ENCODE measurements at places on chromosomes 2 and 18.

DNA sequence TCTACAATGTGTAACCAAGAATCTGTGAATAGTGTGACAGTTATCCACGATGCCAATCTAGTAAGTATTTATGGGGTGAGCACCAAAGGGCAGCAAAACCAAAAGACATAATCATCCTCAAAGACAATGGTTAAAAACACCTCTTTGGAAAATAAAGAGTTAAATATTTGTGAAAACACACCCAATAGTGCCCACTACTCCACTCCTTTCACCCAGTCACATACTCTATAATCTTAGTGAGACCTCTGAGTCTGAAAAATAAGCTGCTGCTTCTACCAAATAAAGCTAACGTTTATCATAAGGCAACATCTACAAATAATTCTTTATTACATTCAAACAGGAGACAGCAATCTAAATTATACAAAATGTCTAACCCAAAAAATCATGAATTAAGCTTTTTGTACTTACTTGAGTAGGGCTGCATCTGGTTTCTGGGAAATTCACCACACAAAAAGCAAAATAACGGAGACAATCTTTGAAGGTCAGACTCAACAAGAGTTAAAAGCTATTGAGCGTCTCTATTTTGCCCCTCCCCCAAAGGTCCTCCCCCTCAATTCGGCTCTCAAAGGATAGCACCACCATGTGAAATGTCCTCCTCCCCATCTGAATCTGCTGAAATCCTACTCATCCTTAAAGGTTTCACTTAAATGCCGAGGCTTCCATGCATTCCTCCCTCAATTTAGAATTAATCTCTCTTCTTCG is 2.0 kb downstream of the RAPH1 start:
- DNase-seq: peak; percentile 59

- no peak for DNase-seq
These were observed 563.4 kb downstream of the XIRP2 start for GRCh38 chr2:167451496-167452289.

- peak; percentile 87 for DNase-seq
These were observed 16.6 kb upstream of the PCBP1 start for GRCh38 chr2:70070542-70071268.

- peak; percentile 73 for DNase-seq
These were observed 140.7 kb downstream of the ZNF516 start for GRCh38 chr18:76354348-76354747.

DNA sequence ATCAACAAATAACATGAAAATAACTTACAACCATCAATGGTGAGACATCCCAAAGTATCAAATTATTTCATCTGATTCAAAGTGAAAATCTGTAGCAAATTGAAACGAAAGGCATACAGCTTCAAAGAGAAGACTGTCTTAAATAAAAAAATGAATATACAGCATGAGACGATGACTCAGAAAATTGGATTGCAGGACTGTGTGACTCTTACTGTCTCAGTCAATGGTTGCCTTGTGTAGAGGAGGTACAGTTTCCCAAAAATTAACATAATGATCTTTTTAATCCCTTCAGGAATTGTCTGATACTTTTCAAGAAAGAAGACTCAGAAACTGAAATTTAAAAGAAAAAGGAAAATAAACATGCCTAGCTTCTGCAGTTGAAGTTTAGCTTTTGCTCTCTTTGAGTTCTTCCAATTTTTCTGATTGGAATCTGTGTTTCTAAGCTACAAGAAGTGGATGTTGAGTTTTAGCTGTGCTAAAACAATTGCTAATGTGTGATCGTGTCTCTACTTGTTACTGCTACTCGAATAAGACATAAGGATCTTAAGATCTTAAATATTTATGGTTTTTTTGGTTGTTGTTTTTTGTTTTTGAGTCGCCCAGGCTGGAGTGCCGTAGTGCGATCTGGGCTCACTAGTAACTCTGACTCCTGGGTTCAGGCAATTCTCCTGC is 41.1 kb upstream of the EPB41L3 start:
- peak; percentile 33 for DNase-seq

GRCh38 chr2:119195001-119195400 is 28.6 kb upstream of the STEAP3 start:
- no peak for DNase-seq

DNA sequence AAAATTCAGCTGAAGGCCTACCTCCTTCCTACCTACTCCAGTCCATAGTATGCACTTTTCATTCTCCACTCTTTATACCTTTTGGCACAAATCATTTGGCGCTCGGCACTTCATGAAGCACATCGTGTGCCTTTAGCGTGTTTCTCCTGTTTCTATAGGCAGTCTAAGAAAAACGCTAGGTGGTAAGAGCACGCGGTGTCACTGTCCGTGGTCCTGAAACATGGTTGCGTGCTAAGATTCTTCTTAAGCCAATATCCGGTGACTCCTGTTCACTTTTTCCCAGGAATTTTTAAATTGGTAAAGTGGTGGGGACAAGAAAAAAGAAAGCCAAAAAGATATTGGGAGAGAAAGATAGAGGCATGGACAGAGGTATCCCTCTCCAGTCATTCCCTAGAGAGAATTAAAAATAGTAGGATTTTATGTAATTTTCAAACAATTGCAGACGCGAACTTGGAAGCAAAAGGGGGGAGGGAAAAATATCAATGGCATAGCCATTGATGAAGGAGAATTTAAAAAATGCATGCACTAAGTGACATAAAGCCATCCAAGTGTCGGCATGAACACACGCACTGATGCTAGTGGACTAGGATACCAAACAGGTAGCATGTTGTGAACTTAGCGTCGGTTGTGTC is 1.4 kb upstream of the CTNNA2 start:
- peak; percentile 25 for DNase-seq

GRCh38 chr2:233384015-233384414 is 29.7 kb downstream of the DGKD start:
- no peak for DNase-seq

DNA sequence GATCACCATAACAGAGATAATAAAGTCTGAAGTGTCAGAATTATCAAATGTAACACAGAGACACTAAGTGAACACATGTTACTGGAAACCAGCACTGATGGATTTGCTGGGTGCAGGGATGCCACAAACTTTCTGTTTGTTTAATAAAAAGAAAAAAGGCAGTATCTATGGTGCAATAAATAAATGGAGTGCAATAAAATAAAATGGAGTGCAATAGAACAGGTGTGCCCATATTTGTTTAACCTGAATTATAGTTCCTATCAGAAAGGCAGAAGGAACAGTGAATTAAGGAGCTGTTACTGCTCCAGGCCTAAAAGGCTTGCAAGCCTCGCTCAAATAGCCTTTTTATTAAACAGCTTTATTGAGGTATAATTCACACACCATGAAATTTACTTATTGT is 81.0 kb upstream of the KIDINS220 start:
- DNase-seq: no peak

DNA sequence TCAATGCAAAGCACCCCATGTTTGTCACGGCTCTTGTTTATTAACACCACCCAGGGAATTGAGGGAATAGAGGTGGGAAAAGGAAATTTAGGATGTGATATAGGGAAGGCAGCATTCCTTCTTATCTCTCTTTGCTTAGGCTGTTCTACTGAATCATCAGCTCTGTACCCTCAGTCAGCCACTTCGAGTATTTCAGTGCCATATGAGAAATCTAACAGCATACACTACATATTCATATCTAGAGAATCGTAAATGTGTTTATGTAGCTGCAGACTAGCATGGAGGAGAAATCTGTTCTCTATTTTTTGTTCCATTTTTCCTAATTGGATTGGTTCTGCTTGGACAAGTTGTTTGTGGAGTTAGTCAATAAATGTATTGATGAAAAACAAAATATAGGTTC is 187.8 kb downstream of the CTNNA2 start:
- DNase-seq: no peak

DNA sequence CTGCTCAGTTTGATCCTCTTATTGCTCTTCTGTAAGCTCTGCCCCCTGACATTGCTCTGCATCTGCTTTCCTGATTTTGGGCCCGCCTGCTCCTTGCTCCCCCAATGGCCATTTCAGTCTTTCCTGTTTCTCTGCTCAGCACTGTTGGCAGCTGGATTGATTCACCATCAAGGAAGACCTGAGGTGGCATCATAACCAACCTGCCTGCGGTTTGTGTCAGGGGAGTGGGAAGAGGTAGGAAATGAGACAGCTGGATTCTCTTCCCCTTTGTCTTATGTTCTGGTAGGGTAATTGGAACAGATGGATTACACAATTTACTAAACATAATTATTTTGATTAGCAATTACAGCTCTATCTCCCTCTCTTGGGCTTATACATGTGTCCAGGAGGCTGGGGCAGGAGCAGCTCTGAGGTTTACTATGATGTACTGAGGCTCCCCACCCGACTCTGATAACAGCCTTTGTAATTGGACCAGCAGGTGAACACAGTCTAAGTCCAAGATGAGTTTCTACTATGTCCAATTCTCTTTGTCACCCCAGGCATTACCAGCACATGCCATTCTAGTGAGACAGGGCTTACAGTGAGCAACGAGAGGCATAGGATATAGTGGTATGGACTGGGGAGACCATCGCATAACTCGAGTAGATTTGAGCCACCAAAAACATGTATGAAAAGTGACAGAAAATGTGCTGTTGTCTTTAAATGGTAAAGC is 151.8 kb upstream of the MMADHC start:
- peak; percentile 53 for DNase-seq

GRCh38 chr2:232816657-232817056 is 40.3 kb upstream of the KCNJ13 start:
- DNase-seq: no peak

- DNase-seq: peak; percentile 96
These were observed 132.9 kb downstream of the SOCS6 start for GRCh38 chr18:70421471-70422390.

- peak; percentile 23 for DNase-seq
These were observed 342.4 kb downstream of the INSIG2 start for GRCh38 chr2:118430510-118431164.

DNA sequence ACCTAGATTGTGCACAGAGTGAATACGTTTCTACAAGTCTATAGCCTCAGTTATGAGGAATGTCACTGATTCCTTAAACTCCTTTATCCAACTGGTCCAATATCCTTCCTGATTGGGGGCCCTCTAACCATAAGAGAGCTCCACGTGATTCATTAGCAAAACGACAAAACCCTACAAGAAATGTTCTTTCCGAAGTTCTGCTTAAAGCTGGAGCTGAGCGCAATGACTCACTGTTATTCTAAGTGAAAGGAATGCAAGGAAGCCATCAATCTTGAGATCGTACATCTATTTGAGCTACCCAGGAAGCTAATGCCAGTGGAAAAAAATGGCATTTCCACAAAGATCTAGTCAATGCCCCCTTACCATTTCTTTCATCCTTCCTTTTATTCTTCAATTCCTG is 354.9 kb upstream of the CDH20 start:
- DNase-seq: no peak

DNA sequence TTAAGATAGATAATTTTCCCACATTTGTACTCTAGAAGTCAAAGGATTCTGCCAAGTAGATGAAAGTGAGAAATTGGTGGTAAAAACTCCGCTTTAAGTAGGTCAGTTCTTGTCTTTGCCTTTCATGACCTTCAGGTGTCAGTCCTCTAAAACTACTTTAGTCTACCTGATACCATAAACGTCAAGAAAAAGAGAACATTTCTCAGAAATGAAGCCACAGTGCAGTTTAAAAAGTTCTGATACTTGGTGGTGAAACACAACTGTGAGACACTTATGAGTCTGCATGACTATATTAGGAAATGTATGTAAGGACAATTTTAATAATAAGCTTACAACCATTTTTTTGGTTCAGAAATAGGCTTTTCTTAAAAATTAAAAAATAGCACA is 583.3 kb downstream of the SATB2 start:
- DNase-seq: peak; percentile 42

Data from EH (cell line).